Bronchial epithelial cell (primary cell): ENCODE measurements at places on chromosomes 4 and X. TPM values are rescaled to one million over a fixed set of nuclear protein-coding genes. Genes with fewer than 3 reads are reported as not detected.

RAB33A gene
- total RNA-seq: 0.13 and 0.26 TPM in 2 replicates

SUPT20HL1 gene
- total RNA-seq: under 0.01 TPM in 1 of 2 replicates, not detected in the other

NAA11 gene
- not detected in 2 replicates for total RNA-seq

DOK7 gene
- 1.0 and 4.2 TPM in 2 replicates for total RNA-seq

ZDHHC15 gene
- total RNA-seq: not detected in 2 replicates

TECRL gene
- not detected in 2 replicates for total RNA-seq

ETDC gene
- total RNA-seq: not detected in 2 replicates

CT83 gene
- total RNA-seq: not detected in 2 replicates

HOPX gene
- 30.8 and 194 TPM in 2 replicates for total RNA-seq

AWAT1 gene
- total RNA-seq: not detected in 2 replicates

GTPBP6 gene
- 46.6 and 68.2 TPM in 2 replicates for total RNA-seq

RBM3 gene
- 163 and 177 TPM in 2 replicates for total RNA-seq

STOX2 gene
- total RNA-seq: 1.3 and 2.4 TPM in 2 replicates

GPR143 gene
- total RNA-seq: 0.51 and 0.79 TPM in 2 replicates

CFAP99 gene
- not detected in 2 replicates for total RNA-seq

LRBA gene
- 103 and 119 TPM in 2 replicates for total RNA-seq

HMX1 gene
- total RNA-seq: not detected in 2 replicates

GLOD5 gene
- total RNA-seq: not detected in 2 replicates

SORBS2 gene
- 1.1 and 1.9 TPM in 2 replicates for total RNA-seq

GLRA2 gene
- total RNA-seq: not detected in 2 replicates

LAS1L gene
- 30.0 and 30.5 TPM in 2 replicates for total RNA-seq

AWAT2 gene
- total RNA-seq: not detected in 2 replicates

LRP2BP gene
- total RNA-seq: 0.53 and 0.64 TPM in 2 replicates

XPNPEP2 gene
- total RNA-seq: not detected in 2 replicates

EPGN gene
- total RNA-seq: 7.9 and 129 TPM in 2 replicates

CDS1 gene
- total RNA-seq: 20.0 and 28.2 TPM in 2 replicates

SUPT20HL2 gene
- not detected in 2 replicates for total RNA-seq

GK2 gene
- not detected in 2 replicates for total RNA-seq

BEX5 gene
- total RNA-seq: 1.3 and 1.4 TPM in 2 replicates

BRCC3 gene
- total RNA-seq: 9.3 and 10.0 TPM in 2 replicates

RNF212 gene
- total RNA-seq: under 0.01 and 0.64 TPM in 2 replicates

GPR173 gene
- under 0.01 TPM in 1 of 2 replicates, not detected in the other for total RNA-seq

GAGE13 gene
- not detected in 2 replicates for total RNA-seq

WAS gene
- total RNA-seq: not detected in 2 replicates

SPP1 gene
- not detected in 2 replicates for total RNA-seq

POU4F2 gene
- not detected in 2 replicates for total RNA-seq

NPY5R gene
- not detected in 2 replicates for total RNA-seq

TCEANC gene
- 2.0 and 2.1 TPM in 2 replicates for total RNA-seq

FAM53A gene
- total RNA-seq: 0.64 and 0.79 TPM in 2 replicates

ADGRG2 gene
- total RNA-seq: 0.13 and 0.26 TPM in 2 replicates

ATP1B4 gene
- total RNA-seq: not detected in 2 replicates

CLDN22 gene
- total RNA-seq: not detected in 2 replicates

BST1 gene
- total RNA-seq: 0.64 and 0.79 TPM in 2 replicates

DIPK2B gene
- total RNA-seq: not detected in 2 replicates

TDO2 gene
- 0.38 TPM in 1 of 2 replicates, not detected in the other for total RNA-seq

HTR2C gene
- not detected in 2 replicates for total RNA-seq
